ENCODE measurements at places on chromosomes 1 and 21.
A peak's percentile ranks its signal among the peaks of the same experiment; 100 is the strongest.

GRCh38 chr1:15866721-15867201, 19.3 kb downstream of the SPEN start:
- DNase-seq, result no peak

- no peak for DNase-seq
Observed at GRCh38 chr1:32128479-32128878, 20.6 kb downstream of the KPNA6 start.

- no peak for DNase-seq
Observed at GRCh38 chr1:118246646-118247045, 61.6 kb upstream of the SPAG17 start.

GRCh38 chr1:214976665-214977064, 105.9 kb upstream of the KCNK2 start:
- no peak for DNase-seq

DNA sequence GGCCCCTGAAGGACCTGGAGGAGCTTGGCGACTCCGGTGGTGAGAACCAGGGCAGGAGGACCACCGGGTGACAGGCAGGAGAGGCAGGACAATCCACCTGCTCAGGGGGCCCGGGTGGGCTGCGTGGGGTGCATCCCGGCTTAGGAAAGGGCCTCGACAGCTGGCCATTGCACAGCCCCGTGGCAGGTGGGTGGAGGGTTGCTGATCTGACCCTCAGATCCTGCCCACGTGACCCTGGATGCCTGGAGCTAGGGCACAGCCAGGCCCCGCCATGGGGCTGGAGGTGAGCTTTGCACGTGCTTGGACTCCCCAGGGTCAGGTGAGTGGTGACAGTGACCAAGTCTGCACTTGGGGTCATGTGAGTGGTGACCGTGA, 35.5 kb upstream of the SLC19A1 start:
- no peak for DNase-seq

DNA sequence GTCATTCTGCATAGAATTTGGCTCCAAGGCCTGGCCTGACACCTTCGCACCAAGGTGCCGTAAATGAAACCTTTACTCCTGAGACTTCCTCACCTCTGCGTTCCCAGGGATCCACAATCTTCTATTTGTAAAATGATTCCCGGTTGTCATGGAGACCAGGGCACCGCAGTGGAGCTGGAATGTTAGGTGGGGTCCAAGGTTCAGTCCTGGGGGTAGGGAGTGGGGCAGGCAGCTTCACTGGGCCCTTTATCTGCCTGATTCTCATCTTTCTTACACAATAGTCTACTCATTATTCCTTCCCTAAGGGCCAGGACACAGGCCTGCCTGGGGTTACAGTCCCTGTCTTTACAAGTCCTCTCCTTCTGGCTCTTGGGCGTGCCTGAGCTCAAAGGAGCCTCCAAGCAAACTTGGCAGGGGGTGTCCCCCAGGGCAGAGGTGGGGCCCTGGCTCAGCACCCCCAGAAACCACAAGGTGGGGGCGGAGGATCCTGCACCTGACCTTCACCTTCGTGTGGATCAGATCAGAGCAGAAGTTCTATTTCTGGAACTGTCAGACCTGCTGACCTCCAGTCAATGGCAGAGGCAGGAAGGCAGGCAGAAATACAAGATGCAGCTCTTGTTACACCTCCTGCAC, 51.1 kb downstream of the RIPK4 start:
- DNase-seq, result no peak

DNA sequence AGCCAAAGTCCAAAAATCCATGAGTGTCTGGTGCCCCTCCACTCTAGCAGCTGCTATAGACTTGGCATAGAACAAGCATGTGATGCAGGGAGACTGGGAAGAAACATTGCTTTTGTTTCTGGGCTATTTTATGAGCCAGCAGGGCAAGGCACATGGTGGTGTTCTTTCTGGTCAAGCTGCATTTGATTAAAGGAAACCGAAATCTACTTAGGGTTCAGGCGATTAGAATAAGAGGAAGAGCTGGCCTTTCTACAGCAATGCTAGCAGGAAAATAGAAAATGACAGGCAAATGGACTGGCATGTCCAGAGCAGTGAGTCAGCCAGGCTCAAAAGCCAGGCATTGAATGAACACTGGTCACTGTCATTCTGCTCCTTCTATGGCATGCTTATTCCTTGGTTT, 28.5 kb upstream of the ARHGAP29 start:
- no peak for DNase-seq

GRCh38 chr1:61114178-61114870, 32.0 kb downstream of the NFIA start:
- DNase-seq, result no peak

GRCh38 chr1:156444407-156445001, 56.1 kb downstream of the MEF2D start:
- peak; percentile 62 for DNase-seq

GRCh38 chr1:234568345-234568744, 41.6 kb downstream of the IRF2BP2 start:
- DNase-seq, result no peak

DNA sequence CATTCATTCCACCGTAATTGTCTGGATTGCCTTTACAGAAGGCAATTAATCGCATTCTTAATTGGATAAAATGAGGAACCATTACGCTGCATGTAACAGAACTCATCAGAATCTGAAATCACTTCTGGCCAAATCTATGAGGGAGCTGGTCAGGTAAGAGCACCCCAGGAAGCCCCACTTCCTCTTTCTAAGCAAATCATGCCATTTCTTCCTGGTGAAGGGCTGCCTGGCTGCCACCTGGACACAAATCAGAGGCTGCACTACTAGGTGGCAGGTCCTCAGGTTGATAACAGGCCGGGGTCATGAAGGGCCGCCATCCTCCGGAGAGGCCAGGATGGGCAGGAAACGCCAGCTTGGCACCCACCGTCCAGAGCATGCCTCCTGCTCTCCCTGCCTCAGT, 73.7 kb downstream of the CAPZB start:
- DNase-seq, result no peak

GRCh38 chr1:231001892-231002291, 23.0 kb downstream of the ARV1 start:
- DNase-seq, result no peak

GRCh38 chr21:34949499-34949898, 99.6 kb downstream of the RUNX1 start:
- no peak for DNase-seq

DNA sequence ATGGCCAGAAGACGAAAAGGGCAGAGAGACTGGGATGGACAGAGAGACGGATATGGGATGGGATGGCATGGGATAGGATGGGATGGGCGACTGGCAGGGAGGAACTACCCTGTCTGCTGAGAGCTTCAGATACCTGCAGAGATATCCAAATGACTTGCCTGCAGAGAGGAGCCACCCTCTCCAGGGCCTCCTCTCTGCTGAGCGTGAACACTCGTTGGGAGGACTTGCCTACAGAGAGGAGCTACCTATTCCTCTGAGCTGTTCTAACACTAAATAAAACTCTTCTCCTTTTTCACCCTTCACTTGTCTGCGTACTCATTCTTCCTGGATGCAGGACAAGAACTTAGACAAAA, 67.1 kb upstream of the LRRN2 start:
- no peak for DNase-seq

GRCh38 chr1:222034790-222035189, 292.9 kb upstream of the DUSP10 start:
- DNase-seq, result no peak

GRCh38 chr1:192407206-192407605, 90.4 kb downstream of the RGS21 start:
- no peak for DNase-seq

- no peak for DNase-seq
Observed at GRCh38 chr1:165344198-165344597, 12.3 kb downstream of the LMX1A start.

DNA sequence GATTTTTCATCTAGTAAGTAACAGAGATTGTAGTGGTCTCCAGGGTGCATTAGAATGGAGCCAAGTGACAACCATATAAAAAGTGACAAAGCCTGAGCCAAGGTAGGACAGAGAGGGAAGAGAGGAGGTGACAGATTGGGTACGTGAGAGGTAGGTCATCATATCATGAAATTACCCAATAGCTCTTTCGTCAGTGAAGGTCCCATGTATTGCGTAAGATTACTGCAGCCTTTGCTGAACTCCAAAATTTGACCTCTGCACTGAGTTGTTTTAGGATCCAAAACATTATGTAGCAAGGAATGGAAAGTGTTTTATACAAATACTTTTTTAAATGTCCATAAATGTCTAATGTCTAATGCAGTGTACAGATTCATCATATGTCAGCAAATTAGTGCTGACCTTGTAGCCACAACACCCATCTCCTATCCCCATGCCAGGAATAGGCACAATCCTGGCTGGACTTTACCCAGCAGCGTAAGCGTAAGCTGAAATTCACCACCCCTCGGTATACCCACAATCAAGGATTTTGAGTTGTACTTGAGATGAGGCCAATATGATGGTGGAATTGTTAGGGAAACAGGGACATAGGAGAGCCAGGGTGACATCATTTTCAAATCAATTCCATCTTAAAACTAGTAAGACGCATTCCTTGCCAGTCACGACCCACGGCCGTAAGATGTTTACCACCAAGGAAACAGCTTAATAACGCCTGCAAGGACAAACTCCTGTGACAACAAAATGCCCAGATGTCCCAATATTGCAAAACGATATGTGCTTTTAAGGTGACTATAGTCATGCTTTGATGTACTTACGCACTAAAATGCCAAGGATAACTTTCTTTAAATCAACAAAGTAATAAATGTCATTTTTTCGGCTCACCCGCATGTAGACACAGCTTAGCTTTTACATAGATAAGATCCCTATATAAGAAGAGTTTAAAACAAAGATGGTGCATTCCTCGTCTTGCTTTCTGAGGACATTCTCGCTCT, 38.1 kb upstream of the GREM2 start:
- DNase-seq, result no peak

DNA sequence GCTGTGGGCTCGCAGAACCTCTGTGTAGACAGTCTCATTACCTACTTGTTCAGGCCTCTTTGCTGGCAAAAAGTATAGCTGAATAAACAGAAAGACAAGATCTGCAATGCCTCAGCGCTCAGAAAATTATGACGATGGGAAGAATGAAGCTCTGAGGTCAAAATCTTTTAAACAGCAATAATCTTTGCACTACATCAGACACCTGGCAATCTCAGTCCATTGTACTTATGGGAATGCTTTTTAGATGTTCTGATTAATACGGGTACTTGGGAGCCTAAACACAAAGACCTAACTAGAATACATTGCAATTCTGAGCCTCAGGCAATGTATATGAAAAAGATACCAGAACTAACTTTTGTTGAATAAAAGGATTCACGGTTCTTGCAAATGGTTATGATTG, 410.7 kb downstream of the SMYD3 start:
- DNase-seq, result no peak

DNA sequence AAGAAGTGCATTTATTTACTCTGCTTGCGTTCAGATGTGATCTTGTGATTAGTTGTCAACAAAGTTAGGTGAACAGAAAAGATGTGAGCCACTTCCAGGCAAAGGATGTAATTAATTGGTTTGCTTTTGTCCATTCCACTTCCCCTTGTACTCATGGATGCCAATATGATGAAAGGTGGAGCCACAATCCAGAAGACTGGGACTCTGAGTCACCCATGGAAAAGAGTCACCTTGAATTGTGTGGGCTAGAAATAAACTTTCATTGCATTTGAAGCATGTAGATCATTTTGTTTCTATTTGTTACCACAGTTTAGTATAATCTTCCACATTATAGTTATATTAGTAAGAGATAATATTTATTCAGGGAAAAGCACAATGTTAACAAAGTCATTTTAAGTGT, 684.2 kb downstream of the LTN1 start:
- DNase-seq, result no peak

DNA sequence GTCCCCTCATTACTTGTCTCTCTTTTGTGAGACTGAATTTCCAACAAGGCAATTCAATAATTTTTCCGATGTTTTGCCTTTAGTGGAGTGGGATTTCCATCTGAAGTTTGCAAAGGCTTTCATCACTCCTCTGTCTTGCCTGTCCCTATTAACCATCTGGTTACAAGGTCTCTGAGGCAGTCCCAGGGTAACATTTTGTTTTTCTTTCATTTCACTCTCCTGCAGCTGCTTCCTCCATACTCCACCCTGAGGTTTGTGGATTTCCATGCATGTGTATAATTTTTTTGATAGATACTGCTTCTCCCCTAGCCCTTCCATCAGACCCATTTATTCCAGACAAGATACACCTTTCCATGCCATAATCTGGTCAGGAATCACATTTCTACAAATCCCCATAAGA, 366.8 kb downstream of the PTBP2 start:
- no peak for DNase-seq

GRCh38 chr1:38992412-38993111, 1.5 kb downstream of the AKIRIN1 start:
- DNase-seq, result no peak

DNA sequence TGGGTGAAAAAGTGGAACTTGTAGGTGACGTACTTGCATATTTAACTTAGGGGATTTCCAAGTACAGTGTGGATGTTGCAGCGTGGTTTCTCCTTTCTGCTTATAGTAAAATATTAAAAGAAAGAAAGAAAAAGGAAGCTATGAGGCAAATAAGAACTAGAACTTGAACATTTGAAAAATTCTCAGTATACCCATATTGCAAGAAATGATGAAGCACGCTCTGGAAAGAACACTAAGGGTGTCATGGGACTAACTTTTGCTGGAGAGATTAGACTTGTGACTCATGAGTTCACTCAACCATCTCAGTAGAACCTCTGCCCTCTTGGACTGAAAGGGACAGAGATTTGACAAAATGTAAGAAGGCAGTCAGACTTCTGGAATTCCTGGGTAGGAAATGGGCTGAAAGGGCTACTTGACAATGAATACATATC, 704.5 kb upstream of the ADGRL4 start:
- no peak for DNase-seq

GRCh38 chr1:88216441-88216840, 467.6 kb upstream of the PKN2 start:
- DNase-seq, result no peak

DNA sequence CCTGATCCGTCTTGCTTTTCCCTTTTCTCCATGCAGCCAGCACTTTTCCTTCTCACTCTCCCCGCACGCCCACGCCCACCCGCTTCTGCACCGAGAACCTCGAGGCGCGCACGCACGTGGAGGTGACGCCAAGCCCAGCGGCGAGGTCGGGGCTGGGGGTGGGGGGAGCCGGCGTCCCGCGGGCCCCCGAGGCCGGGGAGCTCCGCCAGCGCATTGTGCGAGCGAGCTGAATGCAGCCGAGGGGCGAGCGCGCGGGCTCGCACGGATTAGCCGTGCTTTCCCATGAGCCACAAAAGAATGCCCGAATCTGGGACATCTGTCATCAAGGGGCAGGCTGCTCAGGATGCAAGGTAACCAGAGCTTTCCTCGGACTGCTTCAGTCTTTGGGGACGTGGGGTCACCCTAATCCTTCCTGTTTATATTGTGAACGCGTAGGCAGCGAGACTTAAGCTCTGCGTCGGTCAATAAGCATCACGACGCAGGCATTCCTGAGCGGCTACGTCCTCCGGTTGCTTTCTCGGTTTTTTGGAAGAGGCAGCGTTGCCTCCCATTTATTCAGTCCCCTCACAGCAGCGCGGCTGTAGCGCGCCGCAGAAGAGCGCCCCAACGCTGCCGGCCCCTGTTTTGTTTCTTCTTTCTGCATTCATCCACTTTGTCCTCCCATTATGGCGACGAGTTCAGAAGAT, 67.3 kb upstream of the AKT3 start:
- DNase-seq, result peak; percentile 24

GRCh38 chr1:82894635-82895034, 1093.9 kb downstream of the ADGRL2 start:
- no peak for DNase-seq

- no peak for DNase-seq
Observed at GRCh38 chr1:101697072-101697471, 299.7 kb downstream of the OLFM3 start.
